Stomach (tissue), 19 donors: ENCODE measurements at places on chromosomes 5 and 9.

DNA sequence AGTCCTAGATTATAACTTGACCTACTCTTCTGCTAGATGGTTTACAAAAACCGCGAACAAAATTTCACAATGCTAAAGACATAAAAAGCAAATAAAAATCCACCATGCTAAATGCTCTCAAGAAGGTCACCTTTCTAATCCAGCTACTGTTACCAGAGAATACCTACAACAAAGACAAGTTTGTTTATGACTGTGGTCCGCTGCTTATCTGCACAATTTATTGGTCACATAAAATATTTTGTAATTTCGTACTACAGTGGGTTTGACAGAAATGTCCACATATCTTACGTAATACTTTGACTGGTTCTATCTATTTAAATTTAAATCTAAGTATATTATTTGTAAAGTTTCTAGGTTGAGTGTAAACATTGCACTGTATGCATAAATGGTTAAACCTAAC lies 257.6 kb upstream of the ZNF608 start:
- no peak for DNase-seq
- H3K27ac ChIP-seq: no peak overlapping the region
- no peaks in the 10 kb centered on the region for H3K4me1 ChIP-seq
- no peaks in the 10 kb centered on the region for H3K27me3 ChIP-seq

DNA sequence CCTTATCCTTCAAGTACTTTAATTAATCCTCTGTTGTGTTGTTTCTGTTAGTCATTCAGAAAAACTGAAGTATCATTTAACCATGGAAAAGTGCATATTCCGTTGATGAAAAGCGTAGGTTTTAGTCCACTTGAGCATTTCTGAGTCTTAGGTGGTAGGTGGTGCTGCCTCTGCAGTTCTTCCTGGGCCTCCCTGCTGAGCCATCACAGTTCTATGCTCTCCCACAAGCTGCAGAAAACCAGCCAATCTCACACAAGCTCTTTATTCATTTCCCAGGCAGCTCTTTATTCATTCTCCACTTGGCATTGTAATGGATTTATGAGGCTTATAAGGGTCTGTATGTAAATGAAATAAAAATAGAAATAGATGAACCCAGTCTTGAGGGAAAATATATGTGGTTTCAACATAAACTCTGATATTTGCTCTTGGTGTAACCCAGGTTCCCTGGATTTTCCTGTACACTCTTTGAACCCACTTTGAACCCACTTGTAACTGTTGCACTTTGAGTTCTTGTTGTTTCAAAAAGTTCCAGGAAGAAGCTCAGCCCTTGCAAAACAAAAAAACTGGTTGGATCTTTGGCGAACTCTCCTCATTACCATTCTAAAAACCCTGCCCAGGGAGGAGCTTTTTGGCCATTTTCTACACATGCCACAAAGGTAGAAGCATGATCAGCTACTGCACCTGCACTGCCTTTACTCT lies 56.0 kb downstream of the ZNF510 start:
- peaks cover 15% of the 10 kb centered on the region for H3K4me1 ChIP-seq
- no peaks in the 10 kb centered on the region for H3K36me3 ChIP-seq
- no peak for DNase-seq
- no peak overlapping the region for H3K27ac ChIP-seq
- H3K4me3 ChIP-seq: no peak overlapping the region

DNA sequence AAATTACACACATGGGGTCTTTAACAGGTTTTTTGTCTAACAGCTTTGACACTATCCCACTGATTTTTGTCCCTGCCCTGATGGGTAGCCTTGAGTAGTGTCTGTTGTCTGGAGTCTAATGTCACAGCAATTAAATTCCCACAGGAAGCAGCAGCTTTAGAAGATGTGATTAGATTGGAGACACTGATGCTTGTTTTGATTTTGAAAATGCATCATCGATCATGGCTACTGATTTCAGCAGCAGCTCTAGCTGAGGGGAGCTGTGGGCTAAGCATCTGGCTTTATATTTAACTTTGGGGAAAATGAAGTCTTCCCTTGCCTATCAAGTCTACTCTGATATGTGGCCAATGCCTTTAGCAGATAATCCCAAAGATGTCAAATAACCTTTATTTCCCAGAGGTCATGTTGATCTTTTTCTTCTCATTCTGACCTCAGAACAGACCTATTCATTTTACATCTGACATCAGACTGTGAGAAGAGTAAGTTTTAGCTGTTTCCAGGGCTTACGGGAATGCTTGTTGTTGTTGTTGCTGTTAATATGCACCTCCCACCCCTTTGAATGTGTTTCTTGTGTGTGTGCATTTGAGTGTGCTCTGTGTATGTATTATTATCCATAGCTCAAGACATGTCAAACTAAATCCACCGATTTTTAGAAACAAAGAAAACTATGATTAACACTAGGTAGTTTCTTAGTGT lies 704.9 kb upstream of the NUDT12 start:
- H3K27me3 ChIP-seq: no peaks in the 10 kb centered on the region
- H3K27ac ChIP-seq: no peak overlapping the region
- H3K36me3 ChIP-seq: no peaks in the 10 kb centered on the region
- no peak overlapping the region for H3K4me3 ChIP-seq

- no peak for DNase-seq
- H3K27ac ChIP-seq: no peak overlapping the region
- H3K4me1 ChIP-seq: peaks cover 5% of the 10 kb centered on the region
- no peak overlapping the region for H3K4me3 ChIP-seq
- H3K36me3 ChIP-seq: no peaks in the 10 kb centered on the region
Measured at GRCh38 chr9:89946741-89947140, 341.9 kb downstream of the GADD45G start.

DNA sequence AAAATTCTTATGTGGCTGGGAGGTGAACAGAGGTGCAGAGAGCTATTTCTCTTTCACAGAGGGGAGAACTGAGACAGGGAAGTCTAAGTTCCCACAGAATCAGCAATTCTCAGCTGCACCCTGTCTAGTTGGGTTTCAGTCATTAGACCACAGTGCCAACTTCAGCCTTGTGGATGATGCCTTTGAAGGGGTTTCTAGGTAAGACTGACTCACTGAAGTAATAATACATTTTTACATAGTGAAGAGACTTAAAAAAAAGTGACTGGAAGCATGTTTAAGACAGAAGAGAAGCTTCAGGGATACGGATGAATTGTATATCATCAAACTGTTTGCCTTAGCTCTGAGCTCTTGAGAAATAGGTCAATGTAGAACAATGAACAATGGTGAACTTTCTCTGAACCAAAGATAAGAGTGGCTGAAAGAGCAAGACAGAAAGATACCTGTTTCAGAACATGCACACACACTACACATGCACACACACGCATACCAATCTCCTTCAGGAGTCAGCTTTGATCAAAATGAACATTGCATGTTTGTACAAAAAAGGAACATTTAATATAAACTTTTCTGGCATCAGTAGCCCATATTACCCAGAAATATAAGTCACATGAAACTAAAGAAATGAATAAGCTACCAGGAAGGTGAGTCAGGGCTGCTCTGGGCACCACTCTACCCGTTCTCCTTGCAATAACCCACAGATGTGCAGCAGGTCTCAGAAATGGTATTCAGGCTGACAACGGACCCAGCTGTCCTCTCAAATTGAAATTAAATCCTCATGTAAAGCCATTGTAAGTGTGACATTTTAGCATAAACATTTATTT lies 12.6 kb upstream of the FYB1 start:
- no peaks in the 10 kb centered on the region for H3K36me3 ChIP-seq
- H3K4me3 ChIP-seq: no peak overlapping the region
- no peak overlapping the region for H3K27ac ChIP-seq
- no peak for DNase-seq

- peaks cover 72% of the 10 kb centered on the region for H3K4me1 ChIP-seq
- peak overlapping the region; percentile 84 for H3K4me3 ChIP-seq
- peak overlapping the region; percentile 88 for H3K27ac ChIP-seq
- no peak for DNase-seq
- H3K36me3 ChIP-seq: peaks cover 28% of the 10 kb centered on the region
Measured at GRCh38 chr5:177304392-177305119, 957 bp downstream of the PRELID1 start.

- DNase-seq: no peak
- no peaks in the 10 kb centered on the region for H3K36me3 ChIP-seq
- H3K4me1 ChIP-seq: no peaks in the 10 kb centered on the region
- no peak overlapping the region for H3K27ac ChIP-seq
- H3K4me3 ChIP-seq: no peak overlapping the region
Measured at GRCh38 chr9:117796681-117797080, 92.5 kb downstream of the TLR4 start.

- no peaks in the 10 kb centered on the region for H3K4me1 ChIP-seq
- DNase-seq: no peak
- no peaks in the 10 kb centered on the region for H3K27me3 ChIP-seq
- no peak overlapping the region for H3K4me3 ChIP-seq
- H3K27ac ChIP-seq: no peak overlapping the region
Measured at GRCh38 chr5:136309932-136310598, 55.3 kb downstream of the TRPC7 start.

DNA sequence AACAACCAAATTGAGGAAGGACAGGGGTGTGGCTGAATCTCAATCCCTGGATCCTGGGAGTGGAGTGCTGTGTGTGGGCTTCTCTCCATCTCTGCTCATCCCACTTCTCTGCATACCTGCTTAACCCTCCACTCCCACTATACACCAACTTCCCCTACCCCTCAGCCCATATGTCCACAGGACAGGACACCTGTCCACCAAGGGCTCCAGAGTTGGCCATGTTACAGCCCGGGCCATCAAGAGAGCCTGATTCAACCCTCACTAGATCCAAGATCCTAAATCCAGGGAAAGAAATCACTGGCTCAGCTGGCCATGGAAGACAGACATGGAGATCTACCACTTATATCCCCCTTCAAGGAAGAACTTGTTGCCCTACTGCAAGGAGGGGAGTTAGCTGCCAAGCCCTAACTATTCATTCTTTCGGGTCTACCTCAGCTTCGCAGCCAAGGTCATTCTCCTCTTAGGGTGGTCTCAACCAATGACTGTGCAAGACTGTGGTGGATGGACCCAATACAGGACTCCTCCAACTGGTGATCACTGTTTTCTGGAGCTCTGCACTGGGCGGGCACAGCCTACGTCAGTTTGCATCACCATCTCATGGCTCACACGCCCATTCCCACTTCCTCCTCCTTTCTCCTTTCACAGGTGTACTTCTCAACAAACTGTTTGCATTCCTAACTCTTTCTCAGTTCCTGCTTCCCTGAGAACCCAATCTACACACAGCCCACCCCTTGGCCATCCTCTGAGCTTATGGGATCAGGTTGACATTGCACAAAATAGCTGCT lies 53.7 kb upstream of the ZBTB43 start:
- no peak overlapping the region for H3K27ac ChIP-seq
- no peaks in the 10 kb centered on the region for H3K36me3 ChIP-seq
- H3K4me1 ChIP-seq: no peaks in the 10 kb centered on the region

GRCh38 chr5:132268769-132269551 lies 11.5 kb downstream of the PDLIM4 start:
- H3K4me3 ChIP-seq: no peak overlapping the region
- no peak overlapping the region for H3K27ac ChIP-seq
- H3K36me3 ChIP-seq: peaks cover 9% of the 10 kb centered on the region
- DNase-seq: no peak

DNA sequence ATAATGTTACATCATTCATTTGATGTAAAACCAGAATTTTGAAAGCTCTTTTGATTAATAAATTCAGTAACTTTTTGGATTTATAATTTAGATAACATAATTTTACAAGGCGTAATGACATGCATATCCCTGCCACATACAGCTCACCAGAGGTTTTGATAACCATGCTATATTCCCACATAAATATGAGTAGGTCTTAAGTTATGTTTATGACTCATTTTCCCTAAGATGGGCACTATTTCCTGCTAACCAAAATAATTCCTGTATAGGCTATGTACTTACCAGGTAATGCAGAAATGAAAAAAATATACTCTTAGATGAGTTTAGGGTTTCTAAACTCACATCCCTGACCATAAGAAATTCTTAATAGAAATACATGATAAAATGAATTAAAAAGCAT lies 93.9 kb upstream of the EDIL3 start:
- H3K27me3 ChIP-seq: no peaks in the 10 kb centered on the region
- DNase-seq: no peak
- H3K27ac ChIP-seq: no peak overlapping the region
- H3K4me1 ChIP-seq: no peaks in the 10 kb centered on the region
- no peaks in the 10 kb centered on the region for H3K36me3 ChIP-seq

DNA sequence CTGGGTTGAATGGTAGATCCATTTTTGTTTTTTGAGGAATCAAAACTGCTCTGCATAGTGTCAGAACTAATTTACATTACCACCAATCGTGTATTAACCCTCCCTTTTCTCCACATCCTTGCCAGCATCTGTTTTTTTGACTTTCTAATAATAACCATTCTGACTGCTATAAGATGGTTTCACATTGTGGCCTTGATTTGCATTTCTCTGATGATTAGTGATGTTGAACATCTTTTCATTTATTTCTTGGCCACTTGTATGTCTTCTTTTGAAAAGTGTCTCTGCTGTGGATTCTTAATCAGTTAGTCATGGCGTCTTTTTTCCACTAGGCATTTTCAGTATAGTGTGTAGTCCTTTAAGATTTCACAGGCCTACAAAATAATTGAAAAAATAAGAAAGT lies 2144.3 kb upstream of the C9orf72 start:
- H3K4me3 ChIP-seq: no peak overlapping the region
- no peak overlapping the region for H3K27ac ChIP-seq
- no peak for DNase-seq

DNA sequence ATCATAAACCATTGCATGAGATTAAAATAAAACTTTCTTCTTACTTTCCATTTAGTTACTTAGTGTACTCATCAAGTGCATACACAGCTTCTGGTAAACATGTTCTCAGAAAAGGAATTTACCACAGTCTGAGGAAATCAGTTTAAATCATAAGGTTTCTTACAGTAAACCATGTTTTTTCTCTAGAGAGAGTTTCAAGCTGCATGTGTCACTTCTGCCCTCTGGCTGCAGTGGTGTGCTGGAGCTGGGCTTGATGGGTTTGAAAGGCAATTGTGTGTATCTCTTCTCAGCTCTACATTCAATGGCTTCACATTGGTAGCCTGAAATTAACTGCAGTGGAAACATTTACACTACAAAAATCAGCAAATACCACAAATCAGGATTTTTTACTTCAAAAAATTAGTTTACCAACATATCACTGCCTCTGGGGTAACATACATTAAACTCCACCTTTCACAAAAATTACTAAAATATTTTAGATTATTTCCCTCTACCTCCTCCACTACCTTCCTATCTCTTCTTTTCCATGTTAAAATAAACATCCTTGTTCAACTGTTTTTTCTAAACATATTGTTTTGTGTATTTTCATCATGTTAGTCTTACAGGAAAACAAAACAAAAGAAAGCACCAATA lies 414.3 kb downstream of the ANXA1 start:
- no peaks in the 10 kb centered on the region for H3K4me1 ChIP-seq
- no peaks in the 10 kb centered on the region for H3K36me3 ChIP-seq
- H3K4me3 ChIP-seq: no peak overlapping the region
- no peak overlapping the region for H3K27ac ChIP-seq

DNA sequence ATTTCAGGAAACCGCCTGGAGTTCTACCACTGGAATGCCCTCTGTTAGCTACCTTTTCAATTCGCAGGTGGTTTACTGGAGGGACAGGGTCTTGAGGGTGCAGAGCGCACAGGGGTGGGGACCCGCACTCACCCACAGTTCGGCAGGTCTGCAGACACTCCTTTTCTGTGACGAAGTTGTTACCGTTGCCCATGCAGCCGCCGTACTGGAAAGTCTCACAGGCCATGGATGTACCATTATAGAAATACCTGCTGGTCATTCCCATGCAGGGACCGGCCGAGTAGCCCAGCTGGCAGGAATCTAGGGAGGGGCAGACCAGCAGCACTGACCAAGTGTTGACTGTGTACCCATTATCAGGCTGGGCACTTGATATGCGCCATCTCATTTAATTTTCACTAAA lies 16.8 kb downstream of the AMBP start:
- H3K4me1 ChIP-seq: no peaks in the 10 kb centered on the region
- DNase-seq: no peak
- no peak overlapping the region for H3K4me3 ChIP-seq
- no peak overlapping the region for H3K27ac ChIP-seq
- no peaks in the 10 kb centered on the region for H3K27me3 ChIP-seq
- H3K36me3 ChIP-seq: peaks cover 3% of the 10 kb centered on the region
